Fibroblast of the aortic adventitia (primary cell): ENCODE measurements at places on chromosomes 7 and 10.

- DNase-seq = peak; percentile 93
Measured at GRCh38 chr7:1532456-1533254, 2.2 kb downstream of the MAFK start.

DNA sequence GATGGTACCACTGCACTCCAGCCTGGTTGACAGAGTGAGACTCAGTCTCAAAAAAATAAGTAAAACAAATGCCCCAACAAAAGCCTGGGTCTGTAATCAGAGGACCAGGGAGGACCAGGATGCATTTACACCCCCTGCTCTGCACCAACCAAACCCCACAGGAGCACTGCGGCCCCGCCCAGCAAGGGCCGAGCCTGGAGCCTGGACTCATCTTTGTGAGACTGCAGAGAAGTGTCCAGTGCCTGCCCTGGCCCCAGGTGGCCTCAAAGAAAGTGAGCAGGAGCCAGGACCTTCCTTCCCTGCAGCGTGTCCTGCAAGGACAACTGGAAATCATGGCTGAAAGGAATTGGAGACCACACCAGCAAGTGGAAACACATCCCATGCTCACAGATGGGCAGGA lies 31.6 kb downstream of the KNDC1 start:
- DNase-seq = no peak

DNA sequence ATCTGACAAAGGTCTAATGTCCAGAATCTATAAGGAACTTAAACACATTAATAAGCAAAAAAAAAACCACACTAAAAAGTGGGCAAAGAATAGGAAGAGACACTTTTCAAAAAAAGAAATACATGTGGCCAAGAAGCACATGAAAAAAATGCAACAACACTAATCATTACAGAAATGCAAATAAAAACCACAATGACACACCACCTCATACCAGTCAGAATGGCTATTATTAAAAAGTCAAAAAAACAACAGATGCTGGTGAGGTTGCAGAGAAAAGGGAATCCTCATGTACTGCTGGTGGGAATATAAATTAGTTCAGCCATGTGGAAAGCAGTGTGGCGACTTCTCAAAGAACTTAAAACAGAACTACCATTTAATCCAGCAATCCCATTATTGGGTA lies 119.0 kb downstream of the LMBR1 start:
- no peak for DNase-seq

DNA sequence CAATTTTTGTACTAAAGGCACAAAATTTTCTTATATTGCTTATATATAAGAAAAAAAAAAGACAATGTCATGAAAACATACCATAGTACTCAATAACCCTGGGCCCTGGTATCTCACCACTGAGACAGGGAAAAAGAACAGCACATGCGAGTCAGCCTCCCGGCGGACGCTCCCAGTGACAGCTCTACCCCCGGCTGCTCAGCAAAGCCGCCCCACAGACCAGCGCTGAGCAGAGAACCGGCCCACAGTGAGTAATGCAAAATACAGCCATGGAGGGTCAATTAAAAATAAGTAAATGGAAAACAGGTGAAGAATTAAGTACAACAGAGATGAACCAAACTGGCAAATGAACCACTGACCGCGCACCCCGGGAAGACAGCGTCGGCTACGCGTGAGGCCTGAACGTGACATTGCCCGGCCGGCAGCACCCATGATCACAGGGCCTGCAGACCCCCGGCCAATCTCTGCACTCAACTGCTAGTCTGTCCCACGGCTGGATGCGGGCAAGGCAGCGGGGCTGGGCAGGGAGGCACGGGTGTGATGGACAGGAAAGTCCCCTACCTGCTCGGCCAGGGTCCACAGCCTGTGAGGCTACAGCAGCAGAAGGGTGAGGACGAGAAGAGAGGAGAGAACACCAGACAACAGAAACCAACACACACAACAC lies 175.9 kb downstream of the ZMYND11 start:
- peak; percentile 21 for DNase-seq

DNA sequence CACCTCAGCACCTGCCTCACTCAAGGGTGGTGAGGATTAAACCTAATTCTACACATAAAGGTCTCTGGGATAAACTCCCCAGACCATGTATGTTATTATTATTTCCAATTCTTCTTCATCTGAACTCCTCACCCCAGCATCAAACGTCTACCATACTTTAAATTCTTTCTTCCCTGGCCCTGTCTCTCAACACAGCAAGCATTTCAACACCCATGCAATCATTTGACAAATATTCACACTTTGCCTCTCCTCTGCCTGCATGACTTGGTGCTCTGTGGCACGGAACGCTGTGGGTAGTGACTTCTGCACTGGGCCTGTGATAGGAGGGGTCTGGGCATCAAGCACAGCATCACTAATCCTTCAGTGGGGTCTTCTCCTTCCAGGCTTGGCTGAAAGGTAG lies 490.8 kb downstream of the TNS3 start:
- peak; percentile 22 for DNase-seq

DNA sequence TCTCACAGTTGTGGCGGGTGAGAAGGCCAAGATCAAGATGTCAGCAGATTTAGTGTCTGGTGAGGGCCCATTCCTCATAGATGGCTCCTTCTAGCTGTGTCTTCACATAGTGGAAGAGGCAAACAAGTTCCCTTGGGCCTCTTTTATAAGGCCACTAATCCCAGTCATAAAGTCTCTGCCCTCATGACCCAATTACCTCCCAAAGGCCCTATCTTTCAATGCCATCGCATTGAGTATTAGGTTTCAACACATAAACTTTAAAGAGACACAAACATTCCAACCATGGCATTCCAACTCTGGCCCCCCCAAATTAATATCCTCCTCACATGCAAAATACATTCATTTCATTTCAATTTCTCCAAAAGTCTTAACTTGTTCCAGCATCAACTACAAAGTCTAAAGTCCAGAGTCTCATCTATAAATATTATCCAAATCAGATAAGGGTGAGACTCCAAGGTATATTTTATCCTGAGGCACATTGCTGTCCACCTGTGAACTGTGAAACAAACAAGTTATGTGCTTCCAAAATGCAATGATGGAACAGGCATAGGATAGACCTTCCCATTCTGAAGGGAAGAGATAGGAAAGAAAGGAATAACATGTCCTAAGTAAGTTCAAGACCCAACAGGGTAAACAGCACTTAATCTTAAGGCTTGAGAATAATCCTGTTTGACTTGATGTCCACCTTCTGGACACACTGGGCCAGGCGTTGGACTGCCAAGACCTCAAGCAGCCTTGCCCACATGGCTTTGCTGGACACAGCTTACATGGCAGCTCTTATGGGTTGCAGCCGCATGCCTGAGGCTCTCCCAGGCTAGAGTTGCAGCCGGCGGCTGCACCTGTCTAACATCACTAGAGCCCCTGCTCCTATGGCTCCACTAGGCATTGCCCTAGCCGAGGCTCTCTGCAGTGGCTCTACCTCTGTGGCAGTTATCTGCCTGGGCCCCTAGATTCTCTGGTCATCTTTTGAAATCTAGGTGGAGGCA lies 312.8 kb downstream of the TNS3 start:
- no peak for DNase-seq

DNA sequence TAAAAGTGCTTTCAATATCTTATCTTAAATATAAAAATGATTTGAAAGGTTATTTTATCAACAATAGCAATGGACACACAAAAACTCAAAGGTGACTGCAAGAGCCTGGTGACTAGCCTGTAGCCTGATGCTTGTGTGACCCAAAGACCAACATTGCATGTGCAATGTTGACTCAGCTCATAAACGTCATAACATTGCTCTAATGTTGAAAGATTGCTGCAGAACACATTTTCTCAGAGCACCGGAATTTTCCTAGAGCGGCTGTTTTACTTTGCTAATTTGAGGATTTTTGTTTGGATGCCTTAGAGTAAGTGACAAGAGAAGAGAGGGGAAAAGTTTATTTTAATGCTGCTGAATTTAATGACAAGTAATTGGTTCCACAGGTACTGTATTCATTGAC lies 107.1 kb downstream of the RAB18 start:
- no peak for DNase-seq

GRCh38 chr10:34403512-34403911 lies 411.6 kb downstream of the PARD3 start:
- DNase-seq = peak; percentile 53

DNA sequence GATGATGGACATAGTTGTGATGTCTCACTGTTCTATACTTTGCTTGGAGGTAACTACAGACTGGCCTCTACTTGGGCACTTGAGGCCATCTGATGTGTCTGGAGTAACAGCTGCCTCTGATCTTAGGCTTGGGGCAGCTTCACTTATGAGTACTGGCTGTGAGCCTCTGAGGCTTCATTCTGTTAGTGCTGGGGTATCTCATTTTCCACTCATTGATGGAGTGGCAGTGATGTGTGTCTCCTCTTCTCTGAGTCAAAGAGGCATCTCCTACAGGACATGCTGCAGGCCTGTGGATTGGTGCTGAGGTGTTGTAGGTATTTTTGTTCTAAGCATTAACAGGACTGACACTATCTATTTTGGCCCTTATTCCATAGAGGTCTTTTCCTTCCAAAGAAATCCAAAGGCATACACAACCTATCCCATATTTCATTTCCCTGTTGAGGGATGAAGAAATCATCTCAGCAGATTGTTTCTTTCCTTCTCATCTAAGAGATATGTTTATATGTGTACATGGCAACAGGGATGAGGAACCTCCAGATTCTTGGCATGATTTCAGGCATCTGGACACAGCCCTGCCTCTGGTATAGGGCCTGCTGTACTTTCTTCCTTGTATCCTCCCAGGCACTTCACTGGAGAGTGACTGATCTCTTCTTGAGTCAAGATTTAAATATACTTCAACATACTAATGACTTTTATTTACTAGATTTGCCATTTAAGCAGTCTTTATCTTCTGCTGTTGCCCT lies 65.7 kb upstream of the NOBOX start:
- DNase-seq = peak; percentile 2

DNA sequence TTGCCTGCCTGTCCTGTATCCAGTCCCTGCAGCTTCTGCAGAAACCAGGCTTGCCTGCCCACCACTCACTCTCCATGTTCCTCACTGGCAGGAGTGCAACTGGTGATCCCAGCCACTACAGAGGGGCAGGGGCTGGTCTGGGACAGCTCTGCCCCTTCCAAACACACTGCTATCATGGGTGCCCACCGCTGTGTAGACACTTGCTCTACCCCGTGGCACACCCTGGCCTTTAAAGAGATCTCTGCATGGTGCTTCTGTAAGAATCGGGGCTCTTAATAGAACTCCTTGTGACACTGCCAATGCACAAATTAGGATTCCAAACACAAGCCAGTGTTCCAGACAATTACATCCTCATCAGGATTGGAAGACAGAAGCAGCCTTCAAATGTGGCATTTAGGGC lies 41.7 kb downstream of the C10orf90 start:
- DNase-seq = no peak

DNA sequence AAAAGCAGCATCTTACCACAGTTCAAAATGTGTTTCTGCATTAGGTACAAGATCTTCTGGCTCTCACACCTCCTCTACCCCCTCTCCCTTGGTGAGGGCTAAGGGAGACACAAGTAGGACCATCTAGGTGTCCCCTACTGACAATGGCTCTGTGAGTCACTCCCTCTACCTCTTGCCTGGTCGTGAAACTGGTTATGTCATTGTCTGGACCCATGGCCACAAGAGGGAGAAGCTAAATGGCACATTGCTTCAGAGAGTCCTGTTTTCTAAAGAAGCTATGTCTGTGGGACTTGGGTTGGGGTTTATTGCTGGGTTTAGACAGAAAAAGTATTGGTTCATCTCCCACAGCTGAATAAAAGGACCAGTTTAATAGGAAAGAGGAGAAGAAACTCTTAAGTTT lies 4.0 kb upstream of the PLXNA4 start:
- DNase-seq = no peak

DNA sequence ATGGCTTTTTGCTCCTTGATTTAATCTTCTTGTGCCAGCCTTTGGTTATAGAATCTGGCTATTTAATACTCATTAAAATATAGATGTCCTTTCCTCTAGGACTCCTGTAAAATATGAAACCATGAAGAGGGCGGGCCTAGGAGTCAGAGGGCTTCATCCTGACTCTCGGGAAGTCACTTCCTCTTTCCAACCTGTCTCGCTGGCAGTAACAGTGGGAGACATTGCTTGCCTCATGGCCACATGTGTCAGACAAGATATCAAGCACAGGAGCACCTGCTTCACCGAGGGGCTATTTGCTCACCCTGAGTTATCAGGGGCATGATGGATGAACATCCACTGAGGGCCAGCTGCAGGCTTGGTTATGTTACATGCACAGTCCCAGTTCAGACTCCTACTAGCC lies 31.0 kb downstream of the SLIT1 start:
- DNase-seq = no peak

- DNase-seq = peak; percentile 53
Measured at GRCh38 chr7:37920849-37921805, 687 bp downstream of the EPDR1 start.

- no peak for DNase-seq
Measured at GRCh38 chr10:72695496-72695895, 3.6 kb downstream of the MCU start.

DNA sequence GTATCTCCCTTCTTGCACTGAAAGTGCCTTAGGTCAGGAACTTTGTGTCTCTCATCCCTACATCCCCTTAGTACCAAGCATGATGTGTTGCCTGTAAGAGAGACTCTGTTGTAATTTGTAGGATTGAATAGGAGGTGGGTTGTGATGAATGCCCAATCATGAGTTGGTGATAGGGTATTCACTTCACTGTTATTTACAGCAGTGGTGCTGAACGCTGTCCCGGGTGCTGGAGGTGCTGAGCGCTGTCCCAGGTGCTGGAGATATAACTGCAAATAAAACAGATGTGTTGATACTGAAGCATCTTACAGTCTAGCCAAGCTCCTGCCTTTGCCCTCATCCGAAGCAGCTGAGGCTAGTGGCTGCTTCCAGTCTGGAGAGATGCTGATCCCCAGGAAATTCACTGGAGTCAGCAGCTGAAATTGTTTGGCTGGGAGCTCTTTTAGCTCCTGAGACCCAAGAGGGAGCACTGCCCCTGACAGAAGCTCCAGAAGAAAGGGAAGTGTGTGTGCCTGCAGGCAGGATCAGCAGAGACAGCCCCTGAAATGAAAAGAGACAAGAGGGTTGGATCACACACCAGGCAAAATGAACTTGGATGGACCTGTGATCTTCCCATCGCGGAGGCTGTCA lies 183.4 kb downstream of the SORCS3 start:
- DNase-seq = peak; percentile 37

- no peak for DNase-seq
Measured at GRCh38 chr10:1396297-1396635, 340.1 kb downstream of the WDR37 start.

DNA sequence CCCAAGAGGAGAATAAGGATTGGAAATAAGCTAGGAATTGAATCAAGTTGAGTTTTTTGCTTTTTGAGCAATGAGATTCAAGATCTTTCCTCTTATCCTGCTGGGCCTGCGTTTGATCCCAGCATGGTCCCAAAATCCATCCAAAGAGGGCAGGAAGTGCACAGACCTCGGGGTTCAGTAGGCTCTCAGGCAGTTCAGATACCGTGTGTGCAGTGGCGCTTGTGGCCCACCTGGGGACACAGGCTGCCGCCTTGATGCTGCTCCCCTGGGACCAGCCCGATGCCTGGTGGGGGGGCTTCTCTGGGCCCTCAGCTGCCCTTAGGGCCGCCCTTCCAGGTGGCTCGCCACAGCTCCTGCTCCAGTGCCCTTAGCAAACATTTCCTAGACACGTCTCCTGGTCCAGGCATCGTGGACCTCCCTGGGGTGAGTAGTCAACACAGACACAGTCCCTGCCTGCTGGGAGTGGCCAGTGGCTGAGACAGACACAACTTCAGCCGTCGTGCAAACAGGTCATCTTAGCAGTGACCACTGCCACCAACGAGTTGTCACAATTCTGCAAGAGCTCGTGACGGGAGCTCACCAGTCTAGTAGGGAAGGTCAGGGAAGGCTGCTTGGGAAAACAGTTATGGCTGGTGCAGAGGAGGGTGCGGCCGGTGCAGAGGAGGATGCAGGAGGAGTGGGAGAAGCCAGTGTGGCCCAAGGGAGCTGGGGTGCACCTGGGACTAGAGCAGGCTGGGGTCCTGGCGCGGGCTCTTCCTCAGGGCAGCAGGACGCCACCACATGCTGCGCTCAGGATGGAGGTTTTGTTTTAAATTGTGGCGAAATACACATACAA lies 21.7 kb upstream of the JAKMIP3 start:
- no peak for DNase-seq
